ENCODE measurements at places on chromosomes 7 and 10. TPM values are rescaled to one million over a fixed set of nuclear protein-coding genes. Genes with fewer than 3 reads are reported as not detected.
A peak's percentile ranks its signal among the peaks of the same experiment; 100 is the strongest.

GRCh38 chr10:48455392-48456151 is 149.1 kb downstream of the MAPK8 start:
- DNase-seq, result peak; percentile 2

The IPMK gene
- 0.93 TPM for polyA plus RNA-seq

DNA sequence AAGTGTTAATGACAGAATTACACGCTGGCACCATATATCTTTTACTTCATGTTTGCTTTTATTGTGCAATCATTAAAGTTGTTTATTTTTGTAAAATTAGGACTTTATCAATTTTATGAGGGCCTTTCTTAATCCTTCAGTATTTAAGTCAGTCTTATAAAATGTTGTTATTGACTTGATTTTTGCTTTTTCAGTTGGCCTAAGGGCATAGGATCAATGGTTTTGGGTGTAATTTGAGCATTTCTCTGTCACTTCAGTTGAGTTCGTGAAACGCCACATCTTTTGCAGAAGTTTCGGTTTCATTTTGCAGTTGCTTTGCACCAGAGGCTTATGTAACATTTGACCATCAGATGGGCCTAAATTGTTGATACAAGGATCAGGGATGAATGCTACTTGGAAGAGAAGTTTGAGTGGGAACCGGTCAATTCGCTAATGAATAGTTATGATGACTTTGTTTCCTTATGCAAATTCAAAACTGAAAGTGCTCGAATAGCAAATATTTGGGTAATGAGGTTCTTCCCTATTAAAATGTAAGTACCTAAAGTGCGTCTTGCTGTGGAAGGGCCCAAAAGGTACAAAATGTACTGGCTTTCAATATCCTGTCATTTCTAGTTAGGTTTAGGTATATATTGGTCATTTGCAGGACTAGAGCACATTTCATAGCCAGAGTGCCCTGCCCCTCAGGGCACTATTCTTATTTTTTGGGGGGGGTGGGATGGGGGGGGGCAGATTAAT is 340.9 kb downstream of the LRMDA start:
- DNase-seq, result no peak

DNA sequence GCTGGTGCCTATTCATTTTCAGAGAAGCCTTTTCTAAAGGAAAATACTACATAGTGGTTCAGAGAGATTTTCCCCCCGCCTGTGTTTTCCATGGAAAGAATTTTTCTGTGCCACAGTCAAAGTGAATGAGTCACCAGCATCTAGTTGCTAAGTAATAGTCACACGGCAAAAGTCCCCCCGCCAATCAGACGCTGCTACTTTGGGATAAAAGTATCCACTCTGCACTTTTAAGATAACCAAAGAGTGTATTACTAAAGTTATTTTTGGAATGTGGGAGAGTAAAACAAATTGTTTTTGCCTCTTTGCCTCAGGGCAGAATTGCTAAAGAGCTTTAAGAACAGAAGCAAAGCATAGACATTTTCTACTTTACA is 23.5 kb downstream of the ABLIM1 start:
- DNase-seq, result peak; percentile 46

DNA sequence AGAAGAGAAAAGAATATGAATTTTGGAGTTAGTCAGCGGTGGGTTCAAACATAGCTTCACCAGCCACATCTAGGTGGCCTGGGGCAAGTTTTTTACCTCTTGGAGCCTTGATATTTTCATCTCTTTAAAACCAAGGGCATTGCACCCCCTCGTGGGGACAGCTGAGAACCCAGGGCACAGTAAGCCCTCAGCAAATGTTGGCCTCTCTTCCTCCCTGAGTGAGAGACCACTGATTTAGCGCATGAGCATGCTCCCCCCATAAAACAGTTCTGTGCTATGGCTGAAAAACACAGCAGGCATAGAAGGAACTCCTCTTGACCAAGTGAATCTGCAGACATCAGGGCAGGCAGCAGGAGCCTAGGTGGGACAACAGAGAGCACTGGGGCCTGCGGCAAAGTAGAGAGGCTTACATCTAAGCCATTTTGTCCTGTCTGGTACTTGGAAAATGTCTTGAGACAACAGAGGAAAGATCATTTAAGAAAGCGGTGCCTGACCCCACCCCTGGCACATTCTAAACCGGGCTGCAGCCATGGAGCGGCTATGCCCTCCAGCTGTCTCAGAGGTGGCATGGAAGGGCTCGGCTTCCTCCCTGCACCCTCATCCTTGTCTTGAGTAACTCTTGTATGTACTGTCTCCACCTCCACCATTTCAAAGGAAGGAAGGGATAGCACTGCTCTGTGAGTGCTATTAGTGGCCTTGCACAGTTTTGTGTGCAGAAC is 94.7 kb downstream of the ARHGAP22 start:
- DNase-seq, result no peak

The CALCR gene
- not detected for polyA plus RNA-seq

DNA sequence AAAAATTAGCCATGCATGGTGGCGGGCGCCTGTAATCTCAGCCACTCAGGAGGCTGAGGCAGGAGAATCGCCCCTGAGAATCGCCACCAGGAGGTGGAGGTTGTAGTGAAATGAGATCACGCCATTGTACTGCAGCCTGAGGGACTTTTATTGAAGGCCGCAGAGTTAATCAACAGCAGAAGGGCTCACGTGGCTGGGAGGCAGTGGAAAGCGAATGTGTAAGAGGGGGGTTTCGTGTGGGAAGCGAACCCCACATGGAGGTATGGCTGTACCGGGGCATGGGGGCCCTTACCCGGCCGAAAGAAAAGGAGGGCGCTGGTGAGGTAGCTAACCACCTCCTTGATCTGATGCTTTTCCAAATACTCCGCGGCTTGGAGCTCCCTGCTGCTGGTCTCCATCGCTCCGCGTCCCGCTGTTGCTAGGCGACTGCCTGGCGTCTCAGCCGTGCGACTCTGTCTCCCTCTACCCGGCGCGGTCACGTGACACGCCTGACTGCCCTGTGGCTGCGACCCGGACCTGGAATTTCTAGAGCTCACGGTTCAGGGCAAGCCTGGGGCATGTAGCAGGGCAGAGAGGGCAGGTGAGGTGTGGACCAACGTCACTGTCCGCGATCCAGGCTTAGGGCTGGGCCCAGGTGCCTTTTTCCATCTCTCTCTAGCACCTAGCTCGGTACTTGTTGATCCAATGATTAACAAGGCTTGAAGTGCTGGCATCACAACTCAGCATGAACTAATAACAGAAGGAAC is at the start of gene EFCAB10:
Gene EFCAB10, minus strand, starts transcription at position 428 of the 746 bp plus-strand sequence. Its CDS starts 30 bp downstream, at position 398.
- DNase-seq, result peak; percentile 14

The EPO gene
- not detected for polyA plus RNA-seq

- no peak for DNase-seq
These were observed 25.6 kb downstream of the KIFBP start for GRCh38 chr10:69014171-69014570.

GRCh38 chr7:79734181-79734580 is 280.7 kb upstream of the MAGI2 start:
- no peak for DNase-seq

The FOXI2 gene
- not detected for polyA plus RNA-seq

GRCh38 chr7:85829817-85830432 is 643.1 kb upstream of the SEMA3D start:
- DNase-seq, result no peak

GRCh38 chr10:60798031-60798430 is 19.8 kb downstream of the CDK1 start:
- no peak for DNase-seq

The NRCAM gene
- polyA plus RNA-seq, result 0.55 TPM

The FAM185A gene
- polyA plus RNA-seq, result 4.6 TPM

The DKK1 gene
- polyA plus RNA-seq, result 0.66 TPM

GRCh38 chr10:80917636-80918035 is 379.9 kb downstream of the SH2D4B start:
- DNase-seq, result no peak

- no peak for DNase-seq
These were observed 60.7 kb upstream of the INHBA start for GRCh38 chr7:41763626-41764025.

GRCh38 chr7:4738711-4739527 is 36.5 kb upstream of the AP5Z1 start:
- DNase-seq, result no peak

DNA sequence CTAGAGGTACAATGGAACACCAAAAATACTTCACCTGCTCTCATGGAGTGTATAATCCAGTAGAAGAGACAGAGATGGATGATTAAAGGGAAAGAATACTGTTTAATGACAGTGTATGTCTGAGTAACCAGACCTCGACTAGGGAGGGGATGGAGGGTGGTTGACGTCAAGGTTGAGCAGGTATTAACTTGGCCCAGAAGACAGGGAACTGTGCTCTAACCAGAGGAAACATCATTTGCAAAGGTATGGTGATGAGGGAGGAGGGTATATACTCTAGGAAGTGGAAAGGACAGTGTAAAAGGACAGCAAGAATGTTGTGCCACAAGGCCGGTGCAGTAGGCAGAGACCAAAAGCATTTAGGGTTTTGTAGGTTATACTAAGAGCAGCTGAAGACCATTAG is 2.9 kb downstream of the MIOS start:
- no peak for DNase-seq

Measured in heart right ventricle (tissue), 16 donors.